HAP-1 (cell line): ENCODE measurements at places on chromosomes 12 and 14.

- DNase-seq: no peak
These were observed 3.7 kb downstream of the MYL6 start for GRCh38 chr12:56161690-56162351.

- DNase-seq: no peak
These were observed 32.4 kb downstream of the C14orf132 start for GRCh38 chr14:96071561-96071960.

GRCh38 chr12:110861729-110862128, 14.9 kb downstream of the CCDC63 start:
- DNase-seq: no peak

DNA sequence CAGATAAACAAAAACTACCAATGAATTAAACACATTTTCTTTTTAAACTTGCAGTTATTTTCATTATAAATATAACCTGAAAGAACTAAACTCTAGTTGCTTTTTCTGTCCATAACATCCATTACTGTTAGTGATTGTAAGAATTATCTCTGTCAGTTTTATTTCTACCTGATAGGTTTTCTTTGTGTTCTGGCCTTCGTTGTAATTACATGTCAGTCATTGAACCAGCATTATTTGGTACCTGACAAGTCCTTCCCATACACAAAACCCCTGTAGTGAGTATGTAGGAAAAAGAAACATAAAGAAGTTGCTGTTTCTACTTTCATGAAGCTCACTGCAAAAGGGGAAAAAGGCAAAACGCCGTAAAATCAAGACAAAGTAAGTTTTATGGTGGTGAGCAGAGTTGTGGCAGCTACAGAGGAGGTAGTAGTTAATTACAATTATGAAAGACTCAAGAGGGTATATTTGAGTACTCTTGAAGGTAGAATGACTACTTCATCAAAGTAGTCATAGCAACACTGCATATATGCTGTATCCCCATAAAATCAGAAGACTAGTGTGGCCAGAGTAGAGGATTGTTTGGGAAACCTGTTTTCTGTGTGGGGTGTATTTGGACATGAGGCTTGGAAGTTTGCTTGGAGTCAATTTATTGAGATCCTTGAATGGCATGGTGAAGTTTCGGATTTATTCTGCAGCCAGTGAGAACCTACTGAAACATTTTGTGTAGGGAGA, 102.8 kb downstream of the SLC5A8 start:
- no peak for DNase-seq

GRCh38 chr14:93759719-93760307, 28.5 kb downstream of the PRIMA1 start:
- DNase-seq: no peak

- DNase-seq: no peak
These were observed 5.0 kb downstream of the PTPN6 start for GRCh38 chr12:6956021-6956727.

- no peak for DNase-seq
These were observed at the start of gene SSTR1 for GRCh38 chr14:38207736-38208617. TSS of gene SSTR1 (plus strand) at chr14:38207904. CDS start at chr14:38209390, 1,486 bp downstream.

- no peak for DNase-seq
These were observed 159.6 kb downstream of the CRADD start for GRCh38 chr12:93836620-93837260.
